Amniotic stem cell (primary cell): ENCODE measurements at places on chromosomes 3 and 15.

GRCh38 chr15:64096668-64097384 lies 1.0 kb downstream of the SNX1 start:
- no peak for DNase-seq

DNA sequence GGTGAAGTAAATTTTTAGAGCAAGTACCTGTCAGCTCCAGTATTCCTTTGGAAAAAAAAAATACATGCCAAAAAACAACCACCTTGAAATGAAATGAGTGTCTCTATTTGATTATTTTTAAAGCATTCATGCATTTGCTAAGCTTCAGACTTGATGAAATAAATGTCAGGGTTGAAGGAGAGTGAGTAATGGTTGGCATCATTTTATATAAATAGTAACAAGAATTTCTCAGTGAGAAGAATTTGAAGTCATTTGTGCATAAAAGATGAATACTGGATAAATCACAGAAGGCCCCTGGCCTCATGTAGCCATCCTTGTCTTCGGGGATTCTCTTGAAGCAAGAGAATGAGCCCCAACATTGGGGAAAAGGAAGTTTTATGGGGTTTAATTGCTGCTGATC lies 318.4 kb downstream of the LPP start:
- DNase-seq: no peak

GRCh38 chr15:98760975-98761374 lies 112.6 kb downstream of the IGF1R start:
- DNase-seq: no peak

- DNase-seq: no peak
These were observed 16.7 kb upstream of the EIF1B start for GRCh38 chr3:40292637-40293349.

DNA sequence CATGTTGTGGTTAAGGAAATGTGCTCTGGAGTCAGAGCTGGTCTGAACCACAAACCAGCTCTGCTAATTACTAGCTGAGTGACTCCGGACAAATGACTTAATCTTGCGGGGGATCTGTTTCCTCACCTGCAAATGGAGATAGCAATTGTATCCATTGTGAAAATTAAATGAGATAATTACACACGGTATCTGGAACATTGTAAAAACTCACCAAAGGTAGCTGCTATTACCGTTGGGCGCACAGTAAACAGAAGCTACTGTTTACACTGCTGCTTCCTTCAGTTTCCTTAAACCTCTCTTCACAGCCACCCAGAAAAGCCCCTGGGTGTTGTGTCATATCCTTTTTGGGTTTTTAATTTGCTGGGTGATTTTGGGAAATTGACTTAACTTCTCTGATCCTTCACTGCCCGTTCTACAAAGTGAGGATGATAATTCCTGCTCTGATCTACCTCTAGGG lies 107.8 kb downstream of the MEGF11 start:
- no peak for DNase-seq

GRCh38 chr3:173501931-173502489 lies 104.5 kb downstream of the NLGN1 start:
- no peak for DNase-seq

DNA sequence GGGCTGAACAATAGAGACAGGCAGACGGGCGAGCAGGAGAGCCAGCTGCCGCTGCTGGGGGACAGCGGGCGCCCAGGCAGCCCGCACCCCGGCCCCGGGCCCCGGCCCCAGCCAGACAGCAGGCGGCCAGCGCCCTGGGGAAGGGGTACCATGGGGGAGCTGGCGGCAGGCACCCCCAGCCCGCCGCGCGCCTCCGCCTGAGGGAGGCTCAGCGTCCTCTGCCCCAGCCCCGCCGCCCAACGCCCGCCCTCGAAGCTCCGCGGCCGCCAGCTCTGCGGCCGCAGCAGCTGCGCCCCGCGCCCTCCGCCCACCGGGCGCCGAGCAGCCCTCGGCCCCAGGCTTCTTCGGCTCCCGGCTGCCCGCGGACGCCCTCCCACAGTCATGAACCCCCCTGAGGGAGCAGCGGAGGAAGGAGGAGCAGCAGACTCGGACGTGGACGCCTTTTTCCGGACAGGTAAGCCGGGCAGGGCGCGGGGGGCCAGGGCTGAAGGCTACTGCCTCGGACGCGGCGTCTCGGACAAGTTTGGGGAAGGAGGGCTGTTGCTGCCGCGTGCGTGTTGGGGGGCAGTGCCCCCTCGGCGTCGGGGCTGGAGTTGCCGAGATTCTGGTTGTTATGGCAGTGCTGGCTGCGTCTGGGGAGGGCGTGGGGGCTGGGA lies 41.6 kb upstream of the ROPN1 start:
- no peak for DNase-seq

- DNase-seq: no peak
These were observed 17.9 kb upstream of the SKIC8 start for GRCh38 chr15:78317145-78317836.

- no peak for DNase-seq
These were observed 33.9 kb downstream of the RAB27A start for GRCh38 chr15:55255714-55256113.

- no peak for DNase-seq
These were observed 467.6 kb upstream of the CFAP20DC start for GRCh38 chr3:59517388-59517787.

DNA sequence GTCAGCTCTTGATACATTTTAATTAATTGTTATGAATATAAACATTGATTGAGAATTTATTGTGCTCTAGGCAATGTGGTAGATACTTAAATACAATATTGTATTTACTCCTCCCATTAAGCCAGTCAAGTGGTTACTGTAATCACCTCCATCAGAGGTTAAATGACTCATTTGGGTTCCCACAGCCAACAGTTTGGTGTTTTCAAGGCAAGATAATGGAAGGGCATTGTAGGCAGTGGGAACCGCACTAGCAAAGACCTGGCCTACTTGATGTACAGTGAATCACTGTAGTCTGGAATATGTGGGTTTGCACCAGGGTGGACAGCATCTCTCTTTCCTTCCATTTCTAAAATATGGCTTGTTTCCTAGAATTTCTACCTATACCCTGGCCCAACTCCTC lies 127.4 kb downstream of the EDEM1 start:
- no peak for DNase-seq

DNA sequence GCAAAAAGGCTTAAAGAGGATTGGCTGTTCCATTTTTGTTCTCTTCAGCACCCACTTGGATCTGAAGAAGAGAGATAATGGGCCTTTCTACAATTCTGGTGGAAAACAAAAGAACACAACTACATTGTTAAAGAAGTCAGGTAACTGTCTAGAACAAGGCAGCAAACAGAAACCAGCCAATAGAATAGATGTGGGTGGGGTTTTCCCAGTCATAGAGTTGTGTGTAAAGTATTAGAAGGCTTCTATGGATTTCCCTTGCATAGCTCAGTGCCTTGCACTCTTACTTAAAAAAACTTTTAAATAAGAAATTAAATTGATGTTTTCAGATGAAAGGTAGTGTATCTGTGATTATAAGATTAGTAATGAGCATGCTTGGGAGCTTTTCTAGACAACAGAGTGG lies 462.7 kb upstream of the ATP11B start:
- DNase-seq: no peak

DNA sequence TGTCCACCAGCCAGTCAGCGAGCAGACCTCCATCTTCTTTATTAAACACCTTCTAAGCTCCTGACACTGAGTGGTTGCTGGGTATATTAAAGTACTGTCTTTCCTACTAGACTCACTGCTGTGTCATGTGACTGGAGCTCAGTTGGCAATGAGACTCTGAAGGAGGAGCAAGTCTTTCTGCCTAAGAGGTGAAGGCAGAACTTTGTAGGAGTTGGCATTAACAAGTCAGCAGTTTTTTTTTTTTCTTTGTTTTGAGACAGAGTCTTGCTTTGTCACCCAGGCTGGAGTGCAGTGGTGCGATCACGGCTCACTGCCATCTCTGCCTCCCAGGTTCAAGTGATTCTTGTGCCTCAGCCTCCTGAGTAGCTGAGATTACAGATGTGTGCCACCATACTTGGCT lies 62.2 kb downstream of the ABHD5 start:
- no peak for DNase-seq

DNA sequence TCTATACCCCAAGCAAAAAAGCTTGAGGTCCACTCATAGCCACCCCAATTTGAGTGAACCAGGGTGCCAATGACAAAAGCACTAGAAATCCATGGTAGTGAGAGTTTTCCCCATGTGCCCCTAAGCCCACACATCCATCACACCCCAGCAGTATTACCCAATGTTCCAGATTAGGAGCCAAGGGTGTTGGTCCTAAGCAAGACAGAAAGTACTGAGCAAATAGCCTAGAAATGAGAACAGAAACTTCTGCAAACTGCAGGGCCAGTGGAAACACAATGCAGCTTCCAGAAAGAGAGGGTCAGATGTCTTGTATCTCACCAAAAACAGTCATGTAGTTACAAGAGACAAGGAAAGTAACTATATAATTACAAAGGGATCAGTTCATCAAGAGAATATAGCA lies 10.9 kb upstream of the OXTR start:
- no peak for DNase-seq

DNA sequence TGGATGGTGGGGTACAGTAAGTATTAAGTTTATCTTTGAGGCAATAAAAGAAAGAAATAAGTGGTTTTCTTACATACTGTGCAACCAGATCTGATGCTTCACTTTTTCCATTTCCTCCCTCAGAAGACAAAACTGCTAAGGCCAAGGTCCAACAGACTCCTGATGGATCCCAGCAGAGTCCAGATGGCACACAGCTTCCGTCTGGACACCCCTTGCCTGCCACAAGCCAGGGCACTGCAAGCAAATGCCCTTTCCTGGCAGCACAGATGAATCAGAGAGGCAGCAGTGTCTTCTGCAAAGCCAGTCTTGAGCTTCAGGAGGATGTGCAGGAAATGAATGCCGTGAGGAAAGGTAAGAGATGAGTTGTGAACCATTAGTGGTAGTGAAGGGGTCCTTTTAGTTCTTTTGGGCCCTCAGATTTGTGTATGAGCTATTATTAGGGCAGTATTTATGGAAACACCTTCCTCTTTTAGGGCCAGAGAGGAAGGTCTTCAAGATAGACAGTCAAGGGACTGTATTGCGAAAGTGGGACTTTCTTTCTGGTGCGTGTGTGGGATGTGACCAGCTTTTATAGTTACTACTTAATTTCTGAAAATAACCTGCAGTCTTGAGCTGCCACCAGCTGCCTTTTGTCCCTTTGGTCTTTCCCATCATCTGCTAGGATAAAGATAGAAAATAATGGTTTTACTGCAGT lies 4.6 kb downstream of the ALAS1 start:
- no peak for DNase-seq

- DNase-seq: no peak
These were observed 84.6 kb upstream of the DPH6 start for GRCh38 chr15:35630532-35630931.

- no peak for DNase-seq
These were observed 350.3 kb downstream of the TUSC7 start for GRCh38 chr3:117059956-117060270.

DNA sequence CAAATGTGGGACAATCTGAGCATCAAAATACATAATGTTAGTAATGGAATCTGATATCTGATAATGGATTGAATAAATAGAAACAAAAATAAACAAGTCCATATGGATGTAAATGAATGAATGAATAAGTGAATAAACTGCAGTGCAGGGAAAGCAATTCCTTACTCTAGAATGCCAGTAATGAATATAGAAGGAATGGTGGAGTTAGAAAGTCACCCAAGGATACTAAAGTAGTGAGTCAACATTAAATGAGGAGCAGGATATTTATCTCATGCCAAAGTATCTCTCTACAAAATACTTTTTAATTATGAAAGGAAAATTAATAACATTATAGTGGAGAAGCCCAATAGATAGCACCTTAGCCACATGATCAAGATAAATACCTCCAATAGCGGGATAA lies 300.3 kb downstream of the FEZF2 start:
- no peak for DNase-seq

DNA sequence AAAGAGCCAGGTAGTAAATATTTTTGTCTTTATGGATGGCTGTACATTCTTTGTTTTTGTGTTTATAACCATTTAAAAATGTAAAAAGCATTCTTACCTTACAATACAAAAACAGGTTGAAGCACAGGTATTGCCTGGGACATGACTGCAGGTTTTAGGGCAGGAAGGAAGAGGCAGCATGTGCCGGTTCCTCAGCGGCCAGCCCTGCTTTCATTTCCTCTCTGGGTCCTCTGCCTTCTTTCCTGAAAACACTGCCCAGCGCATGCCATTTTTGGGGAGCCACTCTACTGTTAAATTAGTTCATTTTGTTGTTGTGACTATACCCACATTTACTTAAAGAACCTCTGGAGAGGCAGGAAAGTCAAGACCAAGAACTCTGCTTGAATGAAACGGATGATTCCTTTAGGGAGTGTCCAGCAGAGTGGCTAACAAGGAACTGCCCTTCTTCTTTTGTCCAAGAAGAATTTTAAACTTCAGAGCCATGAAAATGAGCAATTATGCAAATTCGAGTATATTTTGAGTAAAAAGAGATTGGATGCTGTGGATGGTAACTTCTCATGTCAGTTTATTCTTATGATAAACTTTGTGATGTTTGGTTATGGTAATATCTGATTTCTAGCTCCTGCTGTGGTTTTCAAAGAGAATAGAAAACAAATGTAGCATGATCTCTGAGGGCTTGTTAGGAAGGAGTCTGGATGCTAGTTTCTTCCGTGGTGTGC lies 52.7 kb downstream of the SACM1L start:
- DNase-seq: no peak

DNA sequence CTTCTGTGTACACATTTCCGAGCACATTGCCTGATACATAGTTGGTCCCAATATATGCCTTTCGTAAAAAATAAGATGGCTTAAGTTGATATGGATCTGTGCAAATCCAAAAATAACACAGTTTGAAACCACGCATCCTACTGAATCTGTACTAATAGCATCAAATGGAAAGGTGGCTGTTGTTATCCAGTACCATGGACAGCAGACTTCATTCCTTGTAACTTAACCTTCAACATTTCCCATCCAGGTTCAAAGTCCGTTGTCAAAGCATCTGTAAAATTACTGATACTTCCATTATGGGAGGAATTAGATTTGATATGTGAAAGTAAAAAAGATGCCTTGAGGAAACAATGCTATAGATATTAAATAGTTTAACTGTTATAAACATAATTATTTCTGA lies 65.5 kb upstream of the C3orf49 start:
- DNase-seq: no peak

- DNase-seq: no peak
These were observed 40.5 kb downstream of the FAM174B start for GRCh38 chr15:92614791-92615785.

GRCh38 chr3:4641863-4642563 lies 148.9 kb downstream of the ITPR1 start:
- DNase-seq: no peak

GRCh38 chr3:16595778-16596177 lies 9.4 kb downstream of the DAZL start:
- no peak for DNase-seq

DNA sequence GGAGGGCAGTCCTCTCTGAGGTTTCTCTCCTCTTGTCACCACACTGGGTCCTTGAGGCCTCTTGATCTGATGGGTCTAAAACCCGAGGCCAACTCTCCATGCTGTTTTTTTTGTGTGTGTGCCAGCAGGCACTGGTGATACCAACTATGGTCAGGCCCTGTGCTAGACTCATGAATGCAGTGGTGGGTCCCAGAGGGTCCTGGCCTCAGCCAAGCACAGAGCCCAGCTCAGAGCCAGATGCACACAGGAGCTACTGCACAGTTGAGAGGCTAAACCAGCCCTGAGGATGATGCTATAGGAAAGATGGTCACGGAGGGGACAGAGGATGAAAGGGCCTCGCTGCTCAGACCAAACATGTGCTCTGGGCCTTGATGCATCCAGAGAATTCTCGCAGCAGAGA lies 33.5 kb downstream of the RAB6B start:
- no peak for DNase-seq

GRCh38 chr3:194097141-194097882 lies 38.6 kb upstream of the HES1 start:
- DNase-seq: no peak

GRCh38 chr15:66886686-66887273 lies 178.6 kb upstream of the SMAD3 start:
- no peak for DNase-seq

GRCh38 chr3:44968447-44968858 lies 7.5 kb downstream of the ZDHHC3 start:
- DNase-seq: no peak
